GM13976 (cell line): ENCODE measurements at places on chromosomes 16 and 17.
A peak's percentile ranks its signal among the peaks of the same experiment; 100 is the strongest.

- DNase-seq: no peak
Observed at GRCh38 chr17:81961521-81962498, 823 bp upstream of the NOTUM start.

DNA sequence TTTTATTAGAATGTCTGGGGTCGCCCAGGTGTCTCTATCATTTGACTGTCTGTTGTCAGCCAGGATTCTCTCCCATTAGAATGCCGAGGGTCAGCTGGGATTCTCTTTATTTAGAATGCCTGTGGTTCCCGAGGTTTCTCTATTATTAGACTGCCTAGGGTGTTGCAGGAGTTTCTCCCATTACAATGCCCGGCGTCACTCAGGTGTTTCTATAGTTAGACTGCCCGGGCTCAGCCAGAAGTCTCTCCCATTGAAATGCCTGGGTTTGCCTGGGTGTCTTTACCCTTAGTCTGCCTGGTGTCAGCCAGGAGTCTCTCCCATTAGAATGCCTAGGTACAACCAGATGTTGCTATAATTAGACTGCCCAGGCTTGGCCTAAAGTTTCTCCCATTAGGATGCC is 2252.0 kb downstream of the TP53TG3F start:
- DNase-seq: no peak

GRCh38 chr17:8951206-8951605 is 14.3 kb downstream of the PIK3R5 start:
- DNase-seq: no peak

GRCh38 chr17:50117202-50118051 is 12.5 kb downstream of the SAMD14 start:
- peak; percentile 79 for DNase-seq

DNA sequence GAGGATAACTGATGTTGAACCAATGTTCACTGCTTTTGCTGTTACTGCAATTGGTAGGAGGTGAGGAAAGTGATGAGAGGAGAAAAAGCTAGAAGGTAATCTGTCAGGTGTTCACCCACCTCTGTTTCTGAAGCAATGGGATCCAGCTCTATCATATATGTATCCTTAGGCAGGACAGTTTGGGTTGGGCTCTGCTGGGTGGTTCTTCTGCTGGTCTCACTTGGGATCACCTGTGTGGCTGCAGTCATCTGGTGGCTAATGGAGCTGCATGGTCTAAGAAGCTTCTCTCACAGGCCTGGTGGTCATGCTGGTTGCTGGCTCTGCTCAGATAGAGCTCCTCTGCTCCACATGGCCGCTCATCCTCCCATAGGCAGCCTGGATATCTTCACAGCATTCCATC is 40.2 kb upstream of the ZCCHC14 start:
- no peak for DNase-seq
